Lung microvascular endothelial cell (primary cell): ENCODE measurements at places on chromosomes 4 and X. TPM values are rescaled to one million over a fixed set of nuclear protein-coding genes. Genes with fewer than 3 reads are reported as not detected.

DNA sequence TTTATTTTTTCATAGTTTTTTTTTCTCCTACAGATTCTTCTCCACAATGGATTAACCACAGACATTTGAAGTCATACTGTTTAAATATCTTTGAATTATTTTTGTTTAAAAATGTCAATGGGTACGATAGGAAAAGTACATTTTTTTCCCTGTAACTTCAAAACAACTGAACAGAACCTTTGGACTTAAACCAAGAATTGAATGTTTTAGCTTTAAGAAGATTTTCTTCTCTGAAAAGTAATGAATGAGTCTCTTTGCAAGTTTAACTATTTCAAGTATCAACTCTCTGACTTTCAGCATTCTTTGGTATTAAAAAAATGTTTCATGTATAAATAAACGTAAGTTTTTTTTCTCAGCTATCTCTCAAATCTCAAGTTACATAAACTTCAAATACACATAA, 364.3 kb downstream of the FBXO8 start:
- no peak for DNase-seq

Gene EFHC2
- total RNA-seq: not detected in 2 replicates

- DNase-seq: peak; percentile 39
Measured at GRCh38 chr4:106019771-106020170, 124.5 kb downstream of the NPNT start.

Gene PRR27
- total RNA-seq: not detected in 2 replicates

Gene DCX
- not detected in 2 replicates for total RNA-seq

- peak; percentile 75 for DNase-seq
Measured at GRCh38 chr4:18366892-18367291, 345.3 kb upstream of the LCORL start.

DNA sequence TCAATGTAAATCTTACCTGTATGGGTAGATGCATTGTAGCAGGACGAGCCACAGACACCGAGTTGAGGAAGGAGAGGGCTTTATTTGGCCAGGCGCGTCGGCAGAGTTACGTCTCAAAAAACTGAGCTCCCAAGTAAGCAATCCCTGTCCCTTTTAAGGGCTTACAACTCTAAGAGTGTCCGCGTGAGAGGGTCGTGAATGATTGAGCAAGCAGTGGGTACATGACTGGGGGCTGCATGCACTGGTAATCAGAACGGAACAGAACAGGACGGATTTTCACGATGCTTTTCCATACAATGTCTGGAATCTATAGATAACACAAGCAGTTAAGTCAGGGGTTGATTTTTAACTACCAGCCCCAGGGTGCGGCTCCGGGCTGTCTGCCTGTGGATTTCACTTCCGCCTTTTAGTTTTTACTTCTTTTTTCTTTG, 524.9 kb upstream of the HTR2C start:
- no peak for DNase-seq

Gene CYP2U1
- total RNA-seq: 3.7 and 3.8 TPM in 2 replicates

GRCh38 chr4:147863808-147864472, 132.1 kb downstream of the ARHGAP10 start:
- peak; percentile 19 for DNase-seq

GRCh38 chrX:7711167-7711566, 131.8 kb upstream of the VCX start:
- DNase-seq: peak; percentile 2

DNA sequence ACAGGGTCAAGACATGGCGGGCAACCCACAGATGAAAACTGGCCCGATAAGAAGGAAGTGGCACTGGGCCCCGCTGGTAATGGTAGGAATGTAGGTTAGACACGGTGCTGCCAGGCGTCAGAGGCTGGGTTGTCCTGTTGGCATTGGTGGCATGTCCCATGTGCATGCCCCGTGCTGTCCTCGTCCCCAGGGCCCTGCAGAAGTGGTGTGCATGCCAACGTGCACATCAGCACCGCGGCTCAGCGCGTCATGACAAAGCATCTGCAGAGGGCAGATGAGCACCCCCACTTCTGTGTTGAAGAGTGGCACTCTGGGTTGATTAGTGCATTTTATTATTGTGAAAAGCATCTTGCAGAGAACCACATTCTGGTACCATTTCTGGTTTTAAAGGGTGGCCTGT, 35.6 kb downstream of the NELFA start:
- no peak for DNase-seq

Gene C4orf50
- under 0.01 TPM in 2 replicates for total RNA-seq

- no peak for DNase-seq
Measured at GRCh38 chr4:82560853-82561785, 669 bp downstream of the TMEM150C start.

DNA sequence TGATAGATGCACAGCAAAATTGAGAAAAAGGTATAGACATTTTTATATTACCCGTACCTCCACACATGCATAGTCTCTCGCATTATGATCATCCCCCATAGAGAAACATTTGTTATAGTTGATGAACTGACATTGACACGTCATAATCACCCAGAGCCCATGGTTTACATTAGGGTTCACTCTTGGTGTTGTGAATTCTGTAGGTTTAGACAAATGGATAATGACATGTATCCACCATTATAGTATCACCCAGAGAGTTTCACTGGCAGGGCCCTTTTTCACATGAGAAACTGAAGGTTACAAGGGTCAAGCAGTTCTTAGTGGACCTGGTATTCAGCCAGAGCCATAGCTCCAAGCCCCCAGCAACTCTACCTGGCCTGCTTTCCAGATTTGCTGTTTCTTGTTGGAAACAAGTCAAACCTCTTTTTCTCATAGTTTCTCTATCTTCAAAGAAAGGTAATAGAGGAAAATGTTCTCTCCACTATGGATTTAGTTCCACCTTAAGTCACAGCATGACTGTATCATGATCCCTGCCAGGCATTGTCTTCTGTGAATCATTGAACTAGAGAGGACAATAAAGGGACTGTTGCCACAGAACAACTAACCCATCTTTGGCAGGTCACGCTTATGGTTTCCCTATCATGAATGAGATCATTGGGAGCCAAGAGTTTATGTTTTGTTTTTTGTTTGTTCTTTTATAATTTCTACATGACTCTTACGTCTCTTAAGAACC, 64.0 kb downstream of the HHIP start:
- peak; percentile 90 for DNase-seq

Gene PCYT1B
- under 0.01 TPM in 2 replicates for total RNA-seq

- DNase-seq: no peak
Measured at GRCh38 chr4:54276641-54277430, 47.7 kb downstream of the PDGFRA start.

- no peak for DNase-seq
Measured at GRCh38 chr4:13970349-13970748, 342.8 kb upstream of the BOD1L1 start.

GRCh38 chrX:71147496-71148277, 3.0 kb downstream of the NLGN3 start:
- DNase-seq: no peak

Gene ARX
- not detected in 2 replicates for total RNA-seq

DNA sequence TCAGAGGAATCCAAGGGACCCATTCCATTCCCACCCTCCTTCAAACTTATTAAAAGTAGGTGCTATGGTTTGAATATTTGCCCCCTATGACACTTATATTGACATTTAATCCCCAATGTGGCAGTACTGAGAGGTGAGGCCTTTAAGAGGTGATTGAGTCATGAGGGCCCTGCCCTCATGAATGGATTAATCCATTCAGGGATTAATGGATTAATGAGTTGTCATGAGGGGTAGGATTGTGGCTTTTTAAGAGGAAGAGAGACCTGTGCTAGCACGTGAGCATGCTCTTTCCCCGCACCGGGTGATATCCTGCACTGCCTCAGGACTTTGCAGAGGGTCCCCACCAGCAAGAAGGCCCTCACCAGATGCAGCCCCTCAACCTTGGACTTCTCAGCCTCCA, 50.1 kb downstream of the IRF2 start:
- DNase-seq: no peak

Gene POLR2B
- total RNA-seq: 70.2 and 71.7 TPM in 2 replicates

Gene SAT1
- total RNA-seq: 85.7 and 147 TPM in 2 replicates

Gene HTR2C
- total RNA-seq: not detected in 2 replicates

DNA sequence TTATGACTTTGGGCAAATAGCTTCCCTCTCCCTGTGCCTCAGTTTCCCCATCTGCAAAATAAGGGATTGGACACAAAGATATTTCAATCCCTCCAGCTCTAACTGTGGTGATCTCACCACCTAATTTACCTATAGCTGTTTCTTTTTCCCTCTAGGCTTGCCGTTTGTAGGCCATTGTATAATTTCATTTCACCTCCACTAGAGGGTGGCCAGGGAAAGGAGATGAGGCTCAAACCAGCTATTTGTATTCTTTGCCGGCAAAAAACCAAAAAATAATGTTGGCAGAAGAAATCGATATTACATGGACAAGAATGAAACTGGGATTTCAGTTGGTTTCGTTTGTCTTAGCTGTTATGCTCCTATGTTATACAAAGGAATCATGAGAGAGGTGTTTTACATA, 36.1 kb upstream of the DOCK11 start:
- DNase-seq: peak; percentile 43

- DNase-seq: no peak
Measured at GRCh38 chr4:134560728-134561127, 359.1 kb upstream of the PABPC4L start.

Gene TLR1
- total RNA-seq: 2.6 and 5.0 TPM in 2 replicates

Gene L1CAM
- total RNA-seq: under 0.01 TPM in 2 replicates

GRCh38 chr4:111066447-111066846, 443.6 kb upstream of the PITX2 start:
- DNase-seq: no peak

Gene TMEM33
- 27.9 and 38.9 TPM in 2 replicates for total RNA-seq

- DNase-seq: no peak
Measured at GRCh38 chr4:141099326-141099725, 33.9 kb downstream of the RNF150 start.

Gene FAM236B
- not detected in 2 replicates for total RNA-seq

- DNase-seq: no peak
Measured at GRCh38 chrX:153573984-153574383, 25.0 kb downstream of the CCNQ start.

GRCh38 chr4:13478707-13479106, 5.4 kb downstream of the RAB28 start:
- DNase-seq: no peak

Gene SOX3
- not detected in 2 replicates for total RNA-seq

- DNase-seq: no peak
Measured at GRCh38 chr4:135144498-135144897, 942.9 kb upstream of the PABPC4L start.

Gene AMTN
- not detected in 2 replicates for total RNA-seq

- no peak for DNase-seq
Measured at GRCh38 chr4:92488496-92488895, 184.7 kb downstream of the GRID2 start.

- DNase-seq: no peak
Measured at GRCh38 chr4:4637710-4638109, 95.9 kb upstream of the STX18 start.

DNA sequence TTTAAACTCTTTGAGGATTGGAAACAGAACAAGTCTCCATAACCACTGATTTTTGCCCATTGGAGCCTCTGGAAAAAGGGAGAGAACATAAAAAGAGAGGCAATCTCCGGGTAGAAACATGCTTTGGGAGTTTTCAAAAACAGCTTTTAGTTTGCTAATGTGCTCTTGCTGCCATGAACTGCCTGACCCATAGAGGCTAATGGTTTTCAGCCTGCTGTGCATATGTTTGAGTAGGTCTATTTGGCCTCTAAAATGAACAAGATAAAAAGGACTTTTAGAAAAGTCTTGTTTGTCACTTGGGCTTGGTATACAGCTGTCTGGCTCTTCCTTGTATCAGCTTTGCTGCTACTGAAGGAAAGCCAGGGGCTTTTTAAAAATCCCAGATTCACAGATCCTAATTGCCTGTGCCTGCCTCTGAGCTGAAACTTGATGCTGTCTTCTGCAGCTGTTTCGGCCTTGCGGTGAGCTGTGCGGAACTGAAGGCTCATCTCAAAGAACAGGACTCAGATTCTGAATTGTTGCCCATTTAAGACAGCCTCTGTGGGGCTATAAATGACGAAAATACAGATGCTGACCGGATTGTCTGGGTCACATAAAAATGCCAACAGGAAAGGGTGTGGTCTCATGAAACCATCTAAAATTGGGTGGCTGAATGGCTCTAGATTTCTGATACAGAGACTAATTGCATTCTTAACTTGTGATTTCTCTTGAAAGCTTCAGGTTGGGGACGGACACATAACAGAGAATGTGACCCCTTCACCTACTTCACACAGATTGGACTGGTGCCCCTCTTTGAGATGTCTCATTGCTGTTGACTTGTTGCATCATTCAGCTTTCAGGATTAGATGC, 18.4 kb upstream of the ZNF41 start:
- DNase-seq: no peak

Gene RGN
- total RNA-seq: 0.20 and 0.65 TPM in 2 replicates

Gene SLC26A1
- total RNA-seq: under 0.01 and 0.20 TPM in 2 replicates

Gene PROM1
- under 0.01 TPM in 1 of 2 replicates, not detected in the other for total RNA-seq

Gene POU4F2
- not detected in 2 replicates for total RNA-seq

Gene TRIM61
- not detected in 2 replicates for total RNA-seq

DNA sequence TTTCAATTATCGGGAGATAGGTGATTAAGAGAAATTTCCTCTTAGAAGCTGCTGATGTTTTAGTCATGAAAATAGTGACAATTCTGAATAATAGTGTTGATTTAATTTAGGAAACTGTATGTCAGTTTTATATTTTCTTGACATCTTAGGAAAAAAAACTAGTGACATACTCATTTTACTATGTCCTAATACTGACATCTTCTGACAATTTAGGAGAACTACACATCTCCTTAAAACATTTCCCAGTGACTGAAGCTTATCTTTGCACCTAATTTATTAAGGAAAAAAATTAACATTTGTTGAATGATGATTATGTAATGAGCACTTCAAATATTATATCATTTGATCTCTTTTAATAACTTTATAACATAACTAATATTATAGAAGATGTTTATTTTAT, 42.0 kb upstream of the RBMXL3 start:
- peak; percentile 41 for DNase-seq

DNA sequence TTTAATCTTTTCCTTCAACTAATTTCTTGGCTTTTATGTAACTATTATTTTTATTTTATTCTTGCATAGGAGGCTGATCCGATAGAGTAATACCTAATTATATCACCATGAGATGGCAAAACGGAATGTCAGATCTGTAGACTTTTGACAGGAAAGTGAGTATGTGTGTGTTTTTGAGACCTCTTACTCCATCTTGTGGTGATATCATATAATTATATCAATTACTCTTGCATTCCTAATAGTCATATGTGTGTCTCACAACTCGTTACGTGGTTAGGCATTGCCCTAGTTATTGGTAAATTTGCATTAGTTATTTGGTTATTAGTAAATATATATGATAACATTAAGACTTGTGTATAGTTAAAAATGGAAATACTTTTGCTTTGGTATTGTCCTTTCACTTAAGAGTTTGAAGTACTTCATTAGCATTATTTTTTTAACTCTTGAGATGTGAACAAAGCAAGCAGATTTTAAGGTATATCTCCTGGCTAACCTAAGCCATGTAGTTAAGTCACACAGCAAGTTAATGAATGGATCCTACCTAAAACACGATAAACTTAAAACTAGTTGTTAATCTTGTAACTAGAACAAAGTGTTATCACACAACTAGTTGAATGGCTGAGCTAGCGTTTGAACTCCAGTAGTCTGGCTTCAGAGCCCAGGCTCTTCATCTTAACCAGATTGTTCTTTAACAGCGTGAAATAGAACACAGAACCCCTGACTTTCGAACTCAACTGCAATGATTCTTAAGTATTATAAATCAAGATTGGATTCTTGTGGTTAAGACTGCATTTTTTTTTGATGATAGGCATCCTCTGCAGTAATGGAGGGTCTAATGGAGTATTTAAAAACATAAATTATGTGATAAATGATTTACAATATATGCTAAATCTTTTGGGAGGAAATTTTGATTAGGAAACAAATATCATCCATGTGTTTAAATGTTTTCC, 67.1 kb downstream of the PGRMC2 start:
- peak; percentile 72 for DNase-seq
